NCI-H1092 treated with DMSO at 0.1 percent for 48 hours (cell line): ENCODE measurements at places on chromosomes 1 and 21.

- peak; percentile 60 for DNase-seq
Observed at GRCh38 chr21:14382486-14382834, 486 bp downstream of the HSPA13 start.

DNA sequence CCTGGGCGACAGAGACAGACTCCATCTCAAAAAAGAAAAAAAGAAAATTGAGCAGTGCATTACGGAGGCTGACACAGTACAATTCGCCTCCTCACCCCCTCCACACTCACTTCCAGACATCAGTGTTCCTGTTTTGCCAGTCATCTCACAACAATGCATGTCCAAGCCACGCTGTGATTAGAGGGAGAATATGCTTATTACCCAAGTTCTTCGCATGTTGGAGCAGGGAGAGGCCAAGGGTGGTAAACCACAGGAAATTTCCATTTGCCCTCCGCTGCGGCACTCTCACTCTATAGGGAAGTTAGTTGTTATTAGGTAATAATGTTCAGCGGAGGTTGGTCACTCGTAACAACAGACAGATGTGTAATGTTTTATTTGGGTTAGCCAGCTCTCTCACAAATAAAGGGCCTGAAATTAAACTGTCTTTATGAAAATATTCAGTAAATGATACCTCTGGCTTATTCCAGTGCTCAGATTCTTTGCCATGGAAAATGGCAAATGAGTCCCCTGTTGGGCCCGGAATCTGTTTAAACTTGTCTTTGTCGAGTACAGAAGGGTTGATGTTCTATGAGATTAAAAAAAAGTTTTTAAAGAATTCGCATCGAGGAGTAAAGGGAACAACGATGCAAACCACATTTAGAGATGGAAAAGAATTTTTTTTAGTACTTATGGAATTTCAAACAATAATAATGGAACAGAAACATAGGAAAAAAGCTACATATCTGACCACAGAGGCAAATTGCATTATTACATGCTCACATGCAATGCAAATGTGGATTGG is 33.1 kb downstream of the KCNJ15 start:
- no peak for DNase-seq

DNA sequence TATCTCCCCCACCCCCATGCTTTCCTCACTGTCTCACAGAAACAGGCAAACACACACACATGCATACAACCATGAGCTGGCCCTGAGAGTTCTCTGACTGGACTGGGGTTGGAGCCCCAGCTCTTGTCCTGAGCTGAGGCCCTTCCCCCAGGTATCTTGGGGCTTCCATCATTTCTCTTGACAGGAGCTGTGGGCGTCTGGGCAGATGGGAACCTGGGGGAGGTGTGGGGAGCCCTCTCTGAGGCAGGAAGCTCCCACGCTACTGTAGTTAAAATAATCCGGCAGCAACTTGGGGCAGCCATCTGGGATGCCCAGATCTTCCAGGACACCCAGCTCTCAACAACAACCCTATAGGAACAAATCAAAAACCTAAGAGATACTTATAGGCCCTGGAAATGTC is 2.7 kb upstream of the KIF21B start:
- no peak for DNase-seq

GRCh38 chr1:64013395-64013794 is 190.0 kb upstream of the UBE2U start:
- DNase-seq: no peak
